GM04503 (cell line): ENCODE measurements at places on chromosomes 3 and 15.
A peak's percentile ranks its signal among the peaks of the same experiment; 100 is the strongest.

DNA sequence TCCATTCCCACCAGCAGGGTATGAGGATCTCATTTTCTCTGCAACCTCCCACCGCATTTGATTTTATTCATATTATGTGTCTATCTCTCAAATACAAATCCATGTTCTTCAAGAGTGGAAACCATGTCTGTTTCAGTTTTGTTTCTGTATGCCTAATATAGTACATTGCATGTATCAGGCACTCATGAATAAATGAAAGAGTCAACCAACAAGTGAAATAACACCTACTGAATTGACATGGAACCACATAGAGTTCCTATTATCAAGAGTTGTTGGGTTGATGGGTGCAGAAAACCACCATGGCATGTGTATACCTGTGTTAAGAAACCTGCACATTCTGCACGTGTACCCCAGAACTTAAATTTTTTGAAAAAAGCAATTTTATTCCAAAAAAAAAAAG is 466.8 kb downstream of the LPP start:
- no peak for DNase-seq

- no peak for DNase-seq
These were observed 136.5 kb downstream of the MAP2K5 start for GRCh38 chr15:67678993-67679392.

- no peak for DNase-seq
These were observed 3.6 kb downstream of the CXCR6 start for GRCh38 chr3:45946875-45947274.

DNA sequence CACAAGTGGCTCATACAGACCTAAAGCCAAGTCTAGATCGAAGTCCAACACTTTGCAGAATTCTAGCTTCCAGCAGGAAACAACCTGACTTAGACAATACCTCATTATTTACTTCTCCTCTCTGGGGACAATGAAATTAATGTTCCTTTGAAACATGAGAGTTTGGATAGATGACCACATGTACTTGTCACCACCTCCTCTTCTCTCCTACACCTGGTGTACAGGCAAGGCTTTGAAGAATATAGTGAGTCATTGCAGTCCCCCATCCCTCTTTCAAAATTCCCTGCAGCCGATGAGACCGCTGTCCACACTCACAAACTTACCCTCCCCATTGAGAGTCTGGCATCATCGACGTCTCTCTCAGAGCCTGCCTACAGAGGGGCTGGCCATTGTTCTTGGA is 189.0 kb upstream of the HES1 start:
- DNase-seq: no peak

DNA sequence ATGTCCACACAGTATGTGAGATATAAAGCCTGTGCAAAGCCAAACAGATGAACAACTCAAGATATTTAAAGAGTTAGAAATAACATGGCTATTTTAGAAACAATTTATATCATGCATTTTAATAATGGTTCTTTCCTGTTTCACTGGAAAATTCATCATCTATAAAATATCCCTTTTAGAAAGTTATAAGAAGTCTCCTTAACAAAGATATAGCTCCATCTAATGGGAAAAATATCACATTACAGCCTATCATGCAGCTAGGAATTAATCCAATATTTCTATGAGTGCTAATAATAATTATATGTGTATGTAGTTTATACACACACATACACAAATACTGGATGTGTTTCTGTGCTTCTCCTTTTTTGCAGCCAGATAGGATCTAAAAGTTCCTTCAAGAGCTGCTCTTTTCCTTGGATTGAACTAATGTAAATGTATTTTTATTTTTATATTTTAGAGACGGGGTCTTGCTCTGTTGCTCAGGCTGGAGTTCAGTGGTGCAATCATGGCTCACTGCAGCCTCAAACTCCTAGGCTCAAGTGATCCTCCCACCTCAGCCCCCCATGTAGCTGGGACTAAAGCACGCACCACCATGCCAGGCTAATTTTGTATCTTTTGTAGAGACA is 21.6 kb downstream of the RPL22L1 start:
- no peak for DNase-seq

DNA sequence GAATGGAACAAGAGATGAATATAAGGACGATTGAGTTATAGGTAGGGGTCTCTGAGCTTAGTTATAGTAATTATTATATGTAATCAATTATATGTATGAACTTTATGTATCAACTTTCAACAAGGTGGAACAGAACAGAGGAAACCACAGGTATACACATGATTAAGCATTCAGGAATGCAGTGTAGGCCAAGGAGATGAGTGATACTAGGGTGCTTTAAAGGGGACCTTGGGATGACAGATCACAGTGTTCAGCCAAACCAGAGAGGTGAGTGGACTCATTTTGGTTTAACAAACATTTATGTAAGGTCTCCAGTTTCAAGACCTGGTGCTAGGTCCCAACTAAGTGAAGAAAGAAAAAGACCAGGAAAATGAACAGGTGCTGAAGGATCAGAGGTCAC is 895.5 kb downstream of the ROBO2 start:
- DNase-seq: no peak

DNA sequence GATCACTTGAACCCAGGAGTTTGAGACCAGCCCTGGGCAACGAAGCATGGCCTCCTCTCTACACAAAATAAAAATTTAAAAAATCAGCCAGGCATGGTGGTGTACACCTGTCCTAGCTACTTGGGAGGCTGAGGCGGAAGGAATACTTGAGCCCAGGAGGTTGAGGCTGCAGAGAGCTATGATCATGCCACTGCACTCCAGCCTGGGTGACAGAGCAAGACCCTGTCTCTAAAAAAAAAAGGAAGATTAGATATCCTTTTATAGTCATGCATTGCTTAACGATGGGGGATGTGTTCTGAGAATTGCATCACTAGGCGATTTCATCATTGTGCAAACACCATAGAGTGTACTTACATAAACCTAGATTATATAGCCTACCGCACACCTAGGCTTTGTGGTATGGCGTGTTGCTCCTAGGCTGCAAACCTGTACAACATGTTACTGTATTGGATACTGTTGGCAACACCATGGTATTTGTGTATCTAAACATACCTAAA is 12.6 kb downstream of the ALAS1 start:
- no peak for DNase-seq

- no peak for DNase-seq
These were observed 138.9 kb downstream of the TMCO5A start for GRCh38 chr15:38073178-38073946.

GRCh38 chr3:15272426-15273196 is 59.8 kb downstream of the SH3BP5 start:
- DNase-seq: no peak

DNA sequence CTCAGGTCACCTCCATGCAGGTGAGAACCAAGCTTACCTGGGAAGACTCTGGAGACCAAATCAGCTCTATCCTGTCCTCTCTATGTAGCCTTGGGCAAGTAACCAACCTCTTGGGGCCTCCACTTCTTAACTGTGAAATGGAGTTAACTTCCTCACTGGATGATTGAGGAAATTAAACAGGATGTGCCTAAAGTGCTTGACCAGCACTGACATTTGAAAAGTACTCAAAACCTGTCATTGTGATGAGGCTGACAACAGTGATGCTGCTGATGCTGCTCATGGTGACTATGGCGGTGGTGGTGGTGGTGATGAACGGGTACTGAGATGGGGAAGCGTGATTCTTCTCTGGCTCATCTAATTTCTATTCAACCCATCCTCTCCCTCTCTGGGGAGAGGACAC is 22.3 kb downstream of the VIPR1 start:
- DNase-seq: no peak

DNA sequence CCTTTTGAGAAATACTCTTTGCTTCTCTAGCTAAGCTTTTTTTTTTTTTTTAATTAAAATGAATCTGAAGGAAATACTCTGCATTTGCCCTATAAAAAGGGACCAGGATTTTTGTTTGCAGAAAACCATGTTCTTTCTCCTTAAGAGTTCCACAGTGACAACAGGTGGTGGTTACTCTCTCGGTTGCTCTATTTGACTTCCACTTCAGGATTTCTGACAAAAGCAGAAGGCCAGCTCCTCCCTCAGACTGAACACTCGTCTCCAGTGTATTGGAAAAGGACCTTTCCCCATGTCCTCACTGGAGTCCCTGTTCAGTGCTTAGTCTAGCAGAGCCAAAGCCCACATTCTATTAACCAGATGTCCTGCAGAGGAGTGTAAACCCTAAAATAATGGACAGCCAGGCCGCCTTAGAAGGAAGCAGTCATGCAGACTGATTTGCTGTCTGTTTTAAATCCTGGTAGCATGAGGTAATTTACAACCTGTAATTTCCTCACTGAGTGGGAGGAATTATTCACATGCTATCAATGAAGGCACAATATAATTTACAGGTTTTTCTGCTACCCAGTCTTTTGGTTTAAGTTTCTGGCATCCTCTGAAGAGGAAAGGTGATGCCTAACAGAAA is 599.3 kb downstream of the PYDC2 start:
- DNase-seq: no peak

- no peak for DNase-seq
These were observed 12.9 kb downstream of the WNT5A start for GRCh38 chr3:55474213-55474632.

- DNase-seq: no peak
These were observed 14.2 kb downstream of the ZNF80 start for GRCh38 chr3:114223143-114223542.

DNA sequence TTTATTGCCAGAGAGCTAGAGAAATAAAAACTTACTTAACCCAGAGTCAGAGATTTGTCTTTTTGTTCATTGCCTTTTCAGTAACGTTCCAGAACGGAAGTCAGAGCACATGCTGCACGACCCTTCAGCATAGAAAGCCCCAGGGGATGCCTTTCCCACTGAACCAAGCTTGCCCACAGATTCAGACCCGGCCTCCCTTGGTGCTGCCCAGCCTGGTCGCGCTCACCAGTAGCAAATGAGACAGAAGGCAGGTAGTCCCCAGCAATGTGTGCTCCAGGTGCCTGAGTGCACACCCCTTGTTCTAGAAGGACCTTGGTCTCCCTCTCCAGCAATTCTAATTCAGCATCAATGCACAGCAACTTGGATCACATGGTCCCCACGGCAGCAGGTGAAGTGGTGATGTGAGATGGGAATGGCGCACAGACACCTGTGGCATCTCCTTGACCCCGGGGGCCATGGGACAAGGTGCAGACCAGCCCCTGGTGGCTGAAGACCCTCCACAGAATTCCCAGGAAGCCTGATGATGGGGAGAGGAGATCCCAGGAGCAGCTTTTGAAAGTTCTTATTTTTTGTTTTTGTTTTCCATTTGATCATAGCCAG is 91.8 kb upstream of the IQSEC1 start:
- no peak for DNase-seq

DNA sequence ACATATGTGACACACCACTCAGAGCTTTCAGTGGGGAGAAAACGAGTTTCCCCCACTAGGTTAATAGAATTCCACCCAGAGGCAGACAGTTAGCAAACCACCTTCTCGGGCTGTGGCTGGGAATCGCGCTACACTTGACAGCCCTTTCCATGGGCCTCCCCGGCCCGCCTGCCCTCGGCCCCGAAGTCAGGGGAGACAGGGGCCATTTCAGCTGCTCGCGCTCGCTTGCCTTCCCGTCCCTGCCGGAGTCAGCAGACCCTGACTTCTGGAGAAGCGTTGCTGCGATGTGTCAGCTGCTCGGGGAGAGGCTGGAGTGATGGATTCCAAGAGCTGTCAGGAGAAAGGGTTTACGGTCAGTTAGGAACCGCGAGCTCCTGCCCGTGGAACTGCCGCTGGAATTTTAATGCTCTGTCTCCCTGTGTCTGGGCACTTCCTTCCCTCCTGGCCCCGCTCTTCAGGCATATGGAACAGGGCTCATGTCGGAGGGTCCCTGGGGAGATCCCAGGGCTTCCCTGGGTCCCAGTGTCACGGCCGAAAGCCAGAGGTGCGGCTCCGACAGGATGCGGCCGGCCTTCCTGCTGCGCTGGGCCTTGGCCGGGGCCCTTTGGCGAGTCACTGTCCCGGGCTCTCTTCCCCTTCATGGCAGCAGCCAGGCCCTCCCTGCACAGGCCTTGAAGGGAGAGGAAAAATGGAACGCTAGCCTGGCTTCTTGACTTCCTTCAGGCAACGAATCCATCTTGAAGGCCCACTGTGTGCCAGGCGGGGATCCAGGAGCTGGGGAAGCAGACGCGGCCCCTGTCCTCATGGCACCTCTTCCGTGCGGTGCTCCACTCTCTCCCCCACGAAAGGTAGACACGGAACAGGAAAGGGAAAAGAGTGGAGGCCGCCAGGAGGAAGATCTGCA is 38.4 kb upstream of the VPS8 start:
- no peak for DNase-seq

DNA sequence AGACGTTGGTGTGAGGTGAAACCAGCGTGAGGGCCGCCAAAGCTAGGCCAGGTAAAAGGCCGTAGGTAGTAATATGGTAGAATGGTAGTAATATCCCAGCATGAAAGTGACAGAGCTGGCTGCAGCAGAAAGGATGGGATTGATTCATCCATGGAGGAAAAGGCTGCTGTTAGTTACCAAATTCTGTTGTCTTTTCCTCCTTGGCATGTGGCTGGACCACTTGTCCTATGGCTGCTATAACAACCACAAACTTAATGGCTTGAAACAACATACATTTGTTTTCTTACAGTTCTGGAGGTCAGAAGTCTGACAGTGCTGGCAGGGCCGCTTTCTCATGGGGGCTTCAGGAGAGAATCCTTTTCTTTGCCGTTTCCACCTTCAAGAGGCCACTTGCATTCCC is 47.8 kb upstream of the CHST2 start:
- DNase-seq: no peak

DNA sequence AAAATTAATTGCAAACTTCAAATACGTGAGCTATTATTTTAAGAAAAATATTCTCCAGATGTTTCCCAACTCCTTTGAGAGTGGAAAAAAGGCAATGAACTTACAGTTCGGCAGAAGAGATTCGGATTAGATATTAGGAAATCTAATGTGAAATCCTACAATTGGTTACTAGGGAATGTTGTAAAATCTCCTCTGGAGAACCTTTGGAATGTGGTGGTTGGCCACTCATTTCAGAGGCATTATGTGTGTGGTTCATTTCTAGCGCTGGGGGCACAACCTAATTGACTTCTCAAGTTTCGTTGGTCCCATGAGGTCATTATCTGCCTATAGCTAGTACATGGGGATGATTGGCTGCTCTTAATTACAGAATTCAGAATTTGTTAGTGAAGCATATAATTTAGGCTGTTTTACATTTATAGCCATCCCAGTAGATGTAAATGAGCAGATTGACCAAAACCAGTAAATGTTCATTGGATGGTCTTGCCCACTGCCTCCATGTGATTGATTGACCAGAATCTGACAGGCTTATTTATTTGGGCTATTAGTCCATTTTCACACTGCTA is 34.6 kb upstream of the CMSS1 start:
- DNase-seq: peak; percentile 90

- DNase-seq: no peak
These were observed 174.3 kb downstream of the MAGI1 start for GRCh38 chr3:65864357-65864904.

DNA sequence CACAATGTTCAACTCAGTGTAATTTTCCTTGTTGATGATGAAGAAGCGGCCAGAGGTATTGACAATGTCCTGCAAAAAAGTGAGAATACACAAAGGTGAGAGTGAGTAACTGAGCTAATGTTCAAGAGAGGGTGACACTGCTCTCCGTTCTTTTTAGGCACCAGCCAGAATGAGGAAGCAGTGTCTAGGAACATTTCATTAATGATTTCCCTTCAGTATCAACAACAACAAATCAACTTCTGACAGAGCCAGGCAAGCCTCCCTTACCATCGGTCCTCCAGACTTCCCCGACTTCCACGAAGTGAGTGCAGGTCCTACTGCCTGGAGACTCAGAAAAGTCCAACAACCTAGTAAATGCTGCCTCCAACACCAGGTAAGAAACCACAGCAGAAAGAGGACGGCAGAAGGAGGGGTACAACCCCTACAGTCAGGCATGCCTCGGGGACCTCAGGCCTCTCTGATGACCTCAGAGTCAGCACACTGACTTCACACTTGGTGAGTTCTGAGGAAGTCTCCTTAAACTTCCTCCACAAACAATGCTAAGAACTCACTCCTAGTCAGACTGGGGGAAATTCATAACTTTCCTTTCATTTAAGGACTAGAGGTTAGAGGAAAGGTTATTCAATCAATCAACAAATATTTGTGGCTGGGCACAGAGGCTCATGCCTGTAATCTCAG is 62.7 kb downstream of the NPTN start:
- DNase-seq: no peak
